Glutamatergic neuron (in vitro differentiated cells): ENCODE measurements at places on chromosomes 11 and 22. TPM values are rescaled to one million over a fixed set of nuclear protein-coding genes. Genes with fewer than 3 reads are reported as not detected.

- peaks cover 12% of the 10 kb centered on the region for H3K36me3 ChIP-seq
- no peak overlapping the region for H3K4me3 ChIP-seq
- H3K27me3 ChIP-seq = peaks cover 11% of the 10 kb centered on the region
- H3K4me1 ChIP-seq = no peaks in the 10 kb centered on the region
Measured at GRCh38 chr22:49403102-49403501, 424.6 kb downstream of the BRD1 start.

DNA sequence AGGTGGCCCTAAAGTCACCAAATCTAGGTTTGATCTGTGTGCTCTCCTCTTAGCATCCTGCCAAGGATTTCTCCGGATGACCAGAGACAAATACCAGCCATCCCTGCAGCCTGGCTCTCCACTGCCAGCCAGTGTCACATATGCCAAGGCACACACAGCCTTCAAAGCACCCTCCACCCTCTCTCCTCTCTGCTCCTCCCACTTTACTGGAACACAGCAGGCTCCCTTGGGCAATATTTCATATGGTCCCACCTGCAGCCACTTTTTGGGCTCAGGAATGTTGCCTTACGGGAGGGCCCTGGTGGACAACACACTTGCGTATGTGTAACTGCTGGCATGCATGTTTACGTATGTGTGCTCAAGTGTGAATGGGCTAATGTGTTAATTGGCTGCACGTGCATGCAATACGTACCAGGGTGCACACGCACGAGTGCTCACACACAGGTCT lies 183.9 kb downstream of the CEP164 start:
- DNase-seq = no peak
- peaks cover 31% of the 10 kb centered on the region for H3K4me1 ChIP-seq
- no peak overlapping the region for H3K27ac ChIP-seq
- H3K36me3 ChIP-seq = no peaks in the 10 kb centered on the region
- H3K27me3 ChIP-seq = peaks cover 15% of the 10 kb centered on the region

GRCh38 chr11:825366-826226 lies 2.1 kb upstream of the CRACR2B start:
- H3K4me1 ChIP-seq = peaks cover 8% of the 10 kb centered on the region
- H3K27ac ChIP-seq = peak overlapping the region; percentile 17
- peaks cover 13% of the 10 kb centered on the region for H3K27me3 ChIP-seq
- H3K36me3 ChIP-seq = no peaks in the 10 kb centered on the region
- H3K4me3 ChIP-seq = no peak overlapping the region

DNA sequence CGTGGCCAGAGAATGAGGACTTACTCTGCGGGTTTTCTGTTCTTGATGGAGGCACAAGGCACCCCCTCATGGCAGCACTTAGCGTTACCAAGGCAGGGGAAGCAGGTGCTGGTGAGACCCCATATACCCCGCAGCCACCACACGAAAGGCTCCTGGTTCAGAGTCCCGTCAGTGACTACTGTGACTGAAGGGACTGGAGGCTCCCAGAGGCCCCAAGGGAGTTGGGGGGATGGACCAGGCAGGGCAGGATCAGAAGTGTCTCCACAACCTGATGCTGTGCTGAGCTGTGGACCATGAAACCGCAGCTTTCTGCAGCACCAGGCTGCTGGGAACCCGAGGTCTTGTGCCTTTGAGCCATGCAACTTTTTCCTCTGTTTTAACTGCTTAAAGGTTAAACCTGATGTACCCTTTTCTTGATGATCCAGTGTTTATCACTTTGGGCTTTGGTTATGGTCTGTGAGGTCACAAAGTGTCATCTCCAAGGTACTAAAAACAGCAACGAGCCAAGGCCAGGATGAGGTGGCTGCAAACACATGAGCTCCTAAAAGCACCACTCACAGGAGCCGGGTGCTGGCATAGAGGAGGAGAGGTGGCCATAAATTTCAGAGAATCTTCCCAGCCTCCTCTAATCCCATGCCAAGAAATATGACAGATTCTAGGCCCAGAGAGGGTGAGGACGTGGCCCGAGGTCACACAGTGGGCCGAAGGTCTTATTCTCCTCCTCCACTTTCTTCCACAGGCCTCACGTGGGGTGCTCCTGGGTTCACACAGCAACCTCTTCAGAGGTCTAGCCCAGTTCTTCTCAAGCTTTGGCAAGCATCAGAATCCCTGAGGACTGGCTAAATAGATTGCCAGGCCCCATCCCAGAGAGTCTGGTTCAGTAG lies 4.2 kb upstream of the LRRC32 start:
- no peak overlapping the region for H3K4me3 ChIP-seq
- peaks cover 4% of the 10 kb centered on the region for H3K4me1 ChIP-seq

DNA sequence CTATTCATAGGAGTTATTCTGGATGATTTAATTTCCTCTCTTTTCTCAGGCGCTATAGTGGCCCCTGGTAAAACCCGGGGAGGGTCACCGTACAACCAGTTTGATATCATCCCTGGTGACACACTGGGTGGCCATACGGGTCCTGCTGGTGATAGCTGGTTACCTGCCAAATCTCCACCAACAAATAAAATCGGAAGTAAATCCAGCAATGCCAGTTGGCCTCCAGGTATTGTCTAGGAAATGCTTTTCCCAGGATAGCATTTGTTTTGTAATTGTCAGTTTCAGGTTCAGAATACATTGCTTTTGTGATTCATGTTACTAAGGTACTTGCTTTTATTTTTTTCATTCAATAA lies 35.6 kb upstream of the ADSL start:
- peaks cover 11% of the 10 kb centered on the region for H3K36me3 ChIP-seq
- no peak overlapping the region for H3K27ac ChIP-seq
- H3K27me3 ChIP-seq = peaks cover 4% of the 10 kb centered on the region
- H3K4me3 ChIP-seq = no peak overlapping the region

- H3K27me3 ChIP-seq = peaks cover 8% of the 10 kb centered on the region
- H3K36me3 ChIP-seq = no peaks in the 10 kb centered on the region
- peak; percentile 41 for DNase-seq
- H3K27ac ChIP-seq = peak overlapping the region; percentile 85
- peak overlapping the region; percentile 76 for H3K4me3 ChIP-seq
Measured at GRCh38 chr11:115939731-115940421, 435.7 kb upstream of the CADM1 start.

DNA sequence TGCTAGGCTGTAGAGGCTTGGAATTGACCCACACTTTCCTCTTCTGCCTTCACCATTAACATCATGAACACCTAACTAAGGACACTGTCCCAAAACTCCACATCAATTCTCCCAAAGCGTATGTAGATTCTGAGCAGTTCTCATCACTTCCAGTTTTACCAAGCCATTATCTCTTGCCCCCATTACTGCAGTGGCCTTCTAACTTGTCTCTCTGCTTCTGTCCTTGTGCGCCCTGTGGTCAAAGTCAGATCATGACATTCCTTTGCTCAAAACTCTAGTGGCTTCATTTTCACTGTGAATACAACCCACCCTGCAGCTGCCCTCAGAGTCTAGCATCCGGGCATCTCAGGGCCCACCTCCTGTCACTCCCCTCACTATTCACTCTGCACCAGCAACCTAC lies 13.1 kb upstream of the TOP3B start:
- DNase-seq = no peak
- peaks cover 4% of the 10 kb centered on the region for H3K27me3 ChIP-seq
- H3K4me3 ChIP-seq = no peak overlapping the region
- peaks cover 8% of the 10 kb centered on the region for H3K36me3 ChIP-seq

DNA sequence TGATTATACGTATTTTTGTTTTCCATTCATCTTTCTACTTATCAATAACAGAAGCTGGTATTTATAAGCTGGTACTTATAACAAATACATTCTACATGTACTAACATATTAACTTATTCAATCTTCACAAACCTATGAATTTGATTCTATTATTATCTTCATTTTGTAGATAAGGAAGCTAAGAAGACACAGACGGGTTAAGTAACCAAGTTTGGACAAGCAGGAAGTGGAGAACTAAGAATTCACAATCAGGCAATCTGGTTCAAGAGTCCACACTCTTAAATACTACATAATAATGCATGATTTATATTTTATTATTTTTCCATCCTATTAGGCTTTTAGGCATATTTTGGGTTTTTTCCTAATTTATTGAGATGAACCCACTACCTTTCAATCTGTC lies 25.0 kb downstream of the FCHSD2 start:
- H3K27me3 ChIP-seq = no peaks in the 10 kb centered on the region
- no peak overlapping the region for H3K27ac ChIP-seq

GRCh38 chr11:36507824-36508489 lies 2.1 kb downstream of the TRAF6 start:
- H3K36me3 ChIP-seq = peaks cover 3% of the 10 kb centered on the region
- peaks cover 6% of the 10 kb centered on the region for H3K4me1 ChIP-seq
- no peak overlapping the region for H3K27ac ChIP-seq
- peak overlapping the region; percentile 96 for H3K4me3 ChIP-seq

GRCh38 chr11:113728814-113729213 lies 22.7 kb upstream of the TMPRSS5 start:
- H3K27me3 ChIP-seq = no peaks in the 10 kb centered on the region
- no peak overlapping the region for H3K4me3 ChIP-seq
- H3K27ac ChIP-seq = no peak overlapping the region
- DNase-seq = no peak

GRCh38 chr22:44256556-44257485 lies 55.9 kb downstream of the SHISAL1 start:
- DNase-seq = no peak
- peaks cover 8% of the 10 kb centered on the region for H3K36me3 ChIP-seq
- no peak overlapping the region for H3K27ac ChIP-seq
- H3K27me3 ChIP-seq = peaks cover 1% of the 10 kb centered on the region

PDGFD gene
- 0.49 TPM for total RNA-seq

LPXN gene
- 3.8 TPM for total RNA-seq
